ENCODE measurements at places on chromosomes 6 and 20. TPM values are rescaled to one million over a fixed set of nuclear protein-coding genes. Genes with fewer than 3 reads are reported as not detected.

DNA sequence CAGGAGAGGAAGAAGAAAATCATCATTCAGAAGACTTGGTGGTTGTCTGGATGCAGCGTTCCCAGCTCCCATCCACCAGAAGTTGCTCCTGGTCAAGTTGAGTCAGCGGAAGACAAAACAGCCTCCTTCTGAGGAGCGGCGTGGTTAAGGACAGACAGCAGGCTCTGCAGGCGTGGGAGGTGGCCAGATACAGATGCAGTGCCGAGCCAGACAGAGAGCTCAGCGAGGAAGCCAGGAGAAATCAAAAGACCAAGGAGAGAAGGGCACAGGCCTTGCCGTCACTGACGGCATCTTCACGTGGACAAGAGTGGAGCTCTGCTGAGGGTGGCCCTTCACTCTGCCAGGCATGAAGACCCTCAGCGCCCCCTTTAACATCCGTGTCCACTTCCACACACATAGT is 158.5 kb downstream of the THBS2 start:
- no peak for DNase-seq

DNA sequence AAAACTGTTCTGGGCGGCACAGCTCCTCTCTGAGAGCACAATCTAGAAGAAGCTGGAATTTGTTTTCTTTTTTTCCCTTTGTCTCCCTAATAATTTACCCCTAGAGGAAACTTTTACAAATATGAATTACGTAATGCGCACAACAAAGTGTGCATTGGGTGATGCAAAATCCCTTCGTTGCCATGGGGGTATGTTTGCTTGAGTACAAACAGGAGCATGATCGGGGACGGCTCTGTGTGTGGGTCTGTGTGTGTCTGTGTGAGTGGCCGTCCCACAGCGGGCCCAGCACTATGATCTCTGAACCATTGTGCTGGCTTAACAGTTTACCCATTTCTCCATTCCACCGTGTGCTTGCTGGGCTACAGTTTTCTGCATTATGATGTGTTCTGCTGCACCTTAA is 278.2 kb downstream of the CDC5L start:
- DNase-seq = no peak

DNA sequence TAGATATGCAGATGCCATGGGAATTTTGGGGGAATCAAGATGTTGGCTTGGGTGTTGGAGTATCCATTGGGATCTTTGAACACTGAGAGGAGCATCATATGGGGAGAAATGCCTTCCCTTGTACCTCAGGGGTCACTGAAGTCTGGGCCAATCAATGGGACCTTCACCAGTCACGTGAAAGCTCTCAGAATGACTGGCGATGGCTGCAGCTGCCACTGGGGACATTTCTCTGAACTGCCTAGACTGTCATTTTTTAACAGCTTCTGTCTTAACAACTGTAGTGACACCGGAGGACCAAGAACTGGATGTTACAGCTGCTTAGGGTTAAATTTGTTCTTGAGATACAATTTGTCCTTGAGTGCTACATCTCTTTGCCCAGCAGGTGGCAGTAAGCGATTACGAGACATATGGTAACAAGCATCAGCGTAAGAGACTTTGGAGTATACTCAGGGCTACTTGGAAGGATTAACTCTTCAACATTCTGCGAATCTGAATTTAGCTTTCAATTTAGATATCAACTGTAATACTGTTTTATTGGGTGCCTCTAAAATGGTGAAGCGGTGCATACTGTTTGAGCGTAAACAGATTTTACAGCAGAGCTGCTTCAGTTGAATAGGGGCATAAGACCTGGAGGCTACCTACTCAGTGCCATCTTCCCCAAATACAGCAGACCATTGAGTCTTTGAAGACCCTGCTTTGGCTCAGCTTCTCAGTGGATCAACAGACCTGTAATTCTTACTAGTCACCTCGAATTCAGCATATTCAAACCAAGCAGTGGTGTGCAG is 36.0 kb downstream of the CCN2 start:
- DNase-seq = peak; percentile 50

DNA sequence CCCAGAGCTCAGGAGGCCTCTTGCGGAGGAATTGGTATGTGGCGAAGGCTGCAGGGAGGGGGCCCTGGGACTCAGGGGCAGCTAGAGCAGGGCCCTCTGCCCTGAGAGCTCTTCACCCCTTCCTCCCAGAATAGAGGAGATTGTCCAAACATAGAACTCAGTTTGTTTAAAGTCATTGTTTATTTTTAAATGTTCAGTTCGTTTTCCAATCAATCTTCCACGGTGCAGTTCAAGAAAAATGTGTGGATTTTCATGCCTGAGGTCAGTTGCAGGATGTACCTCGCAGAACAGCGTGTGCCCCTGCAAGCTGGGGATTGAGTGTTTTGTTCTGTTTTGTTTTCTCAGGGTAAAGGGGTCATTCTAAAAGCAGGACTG is 37.2 kb downstream of the MGME1 start:
- no peak for DNase-seq

Gene RAMACL
- total RNA-seq = 0.75 TPM

Gene HSPA1L
- total RNA-seq = 1.7 TPM

Data from CD4-positive, alpha-beta T cell (primary cell).